ENCODE measurements at places on chromosomes 16 and 17.

- no peak for DNase-seq
Observed at GRCh38 chr17:34356194-34356593, at the start of gene CCL13. TSS of gene CCL13 (plus strand) at chr17:34356480. CDS start at chr17:34356527, 47 bp downstream.

DNA sequence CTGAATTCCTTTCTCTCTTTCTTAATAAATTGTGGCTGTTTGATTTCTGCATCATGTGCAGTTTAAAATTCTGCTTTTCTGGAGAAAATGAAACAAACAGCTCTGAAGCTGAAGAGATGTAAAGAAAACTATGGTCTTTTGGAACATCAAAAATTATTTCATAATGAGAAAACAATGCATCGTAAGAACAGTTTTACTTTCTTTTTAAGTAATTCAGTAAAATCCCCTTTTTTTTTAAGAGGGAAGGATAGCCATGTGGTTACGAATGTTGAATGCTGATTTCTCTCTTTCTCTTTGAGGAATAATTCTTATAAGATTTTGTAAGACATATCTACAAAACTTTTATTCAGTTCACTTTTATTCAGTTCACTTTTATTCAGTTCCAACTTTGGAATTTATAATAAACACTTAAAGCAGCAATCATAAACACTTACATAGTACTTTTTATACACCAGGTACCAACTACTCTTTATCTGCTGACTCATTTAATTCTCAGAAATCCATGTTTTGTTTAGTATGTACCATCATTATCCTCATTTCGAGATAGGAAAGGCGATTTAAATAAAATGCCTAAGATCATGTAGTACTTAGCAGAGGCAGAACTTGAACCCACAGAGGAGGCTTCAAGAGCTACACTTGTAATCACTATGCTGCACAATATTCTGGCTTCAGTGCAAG lies 26.6 kb downstream of the CNTNAP4 start:
- DNase-seq: no peak

GRCh38 chr17:81347437-81347836 lies 47.8 kb upstream of the BAHCC1 start:
- DNase-seq: no peak

- no peak for DNase-seq
Observed at GRCh38 chr17:72516772-72517399, 396.1 kb downstream of the SOX9 start.

DNA sequence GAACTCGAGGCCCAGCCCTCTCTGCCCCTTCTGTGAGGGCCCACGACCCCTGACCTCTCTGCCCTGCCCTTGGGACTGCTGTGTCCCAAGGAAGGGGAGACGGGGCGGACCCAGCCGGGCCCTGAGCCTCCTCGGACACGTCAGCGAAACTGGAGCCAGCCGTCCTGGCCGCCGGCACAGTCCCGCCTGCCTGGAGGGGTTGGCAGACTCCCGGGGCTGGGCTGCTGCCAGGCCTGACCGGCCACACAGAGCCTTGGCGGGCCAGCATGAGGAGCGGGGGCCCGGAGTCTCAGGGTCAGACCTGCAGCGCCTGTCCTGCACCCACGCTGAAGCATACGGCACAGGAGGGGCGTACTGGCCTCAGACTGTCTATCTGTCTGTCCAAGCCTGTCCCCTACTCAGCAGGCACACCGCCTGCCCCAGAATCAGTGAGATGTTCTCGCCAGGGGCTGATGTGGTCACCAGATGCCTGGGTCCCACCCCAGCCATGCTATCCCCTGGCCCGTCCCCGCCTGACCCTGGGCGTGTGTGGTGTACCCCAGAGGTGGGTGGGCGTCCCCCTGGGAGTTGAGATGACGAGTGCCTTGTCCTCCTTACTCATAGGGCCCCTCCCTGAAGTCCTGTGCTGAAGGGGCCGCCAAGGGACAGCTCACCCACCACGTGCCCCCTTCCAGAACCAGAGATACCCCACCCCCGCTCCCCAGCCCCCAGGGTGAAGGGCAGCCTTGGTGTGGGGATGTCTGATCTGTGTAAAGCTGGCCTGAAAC lies 4.7 kb downstream of the VASN start:
- DNase-seq: no peak

Data from stimulated activated CD8-positive, alpha-beta memory T cell treated with anti-CD3 and anti-CD28 coated beads, Interleukin-2, amount 100 ng/mL, for 1 hour (primary cell).